Stimulated activated CD8-positive, alpha-beta memory T cell treated with anti-CD3 and anti-CD28 coated beads, Interleukin-2, amount 100 ng/mL, for 1 hour (primary cell): ENCODE measurements at places on chromosomes 5 and 9.

GRCh38 chr5:155094455-155094854, 80.9 kb downstream of the KIF4B start:
- DNase-seq = no peak

DNA sequence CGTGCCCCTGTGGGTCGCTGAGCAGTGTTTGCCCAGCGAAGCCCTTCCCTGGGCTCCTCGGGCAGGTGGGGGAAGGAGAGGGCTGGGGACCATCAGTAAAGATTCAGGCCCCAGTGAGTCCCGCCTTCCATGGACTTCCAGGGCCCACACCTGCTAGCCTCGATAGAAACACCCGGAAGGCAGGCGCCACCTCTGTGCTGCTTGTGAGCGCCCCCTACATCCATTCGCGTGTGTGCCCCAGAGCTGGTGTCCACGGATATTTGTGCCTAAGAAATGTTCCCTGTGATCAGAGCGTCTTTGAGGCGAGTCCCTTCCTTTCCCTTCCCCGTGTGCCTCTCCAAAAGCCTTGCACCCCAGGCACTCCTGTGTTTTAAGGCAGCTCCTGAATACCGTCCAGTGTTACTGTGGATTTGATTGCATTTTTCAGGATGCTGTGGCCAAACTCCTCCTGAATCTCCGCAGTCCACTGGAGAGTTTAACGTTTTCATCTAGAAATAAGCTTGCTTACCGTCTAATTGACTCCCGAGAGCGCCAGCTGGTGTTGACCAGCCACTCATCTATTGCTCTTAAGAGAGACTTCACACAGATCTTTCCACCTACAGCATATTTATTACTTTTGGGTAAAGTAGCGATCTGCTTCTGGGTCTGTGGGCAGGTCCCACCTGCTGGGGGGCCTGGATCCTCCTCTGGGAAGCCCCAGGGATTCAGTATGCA, 101.4 kb downstream of the COL5A1 start:
- DNase-seq = no peak

DNA sequence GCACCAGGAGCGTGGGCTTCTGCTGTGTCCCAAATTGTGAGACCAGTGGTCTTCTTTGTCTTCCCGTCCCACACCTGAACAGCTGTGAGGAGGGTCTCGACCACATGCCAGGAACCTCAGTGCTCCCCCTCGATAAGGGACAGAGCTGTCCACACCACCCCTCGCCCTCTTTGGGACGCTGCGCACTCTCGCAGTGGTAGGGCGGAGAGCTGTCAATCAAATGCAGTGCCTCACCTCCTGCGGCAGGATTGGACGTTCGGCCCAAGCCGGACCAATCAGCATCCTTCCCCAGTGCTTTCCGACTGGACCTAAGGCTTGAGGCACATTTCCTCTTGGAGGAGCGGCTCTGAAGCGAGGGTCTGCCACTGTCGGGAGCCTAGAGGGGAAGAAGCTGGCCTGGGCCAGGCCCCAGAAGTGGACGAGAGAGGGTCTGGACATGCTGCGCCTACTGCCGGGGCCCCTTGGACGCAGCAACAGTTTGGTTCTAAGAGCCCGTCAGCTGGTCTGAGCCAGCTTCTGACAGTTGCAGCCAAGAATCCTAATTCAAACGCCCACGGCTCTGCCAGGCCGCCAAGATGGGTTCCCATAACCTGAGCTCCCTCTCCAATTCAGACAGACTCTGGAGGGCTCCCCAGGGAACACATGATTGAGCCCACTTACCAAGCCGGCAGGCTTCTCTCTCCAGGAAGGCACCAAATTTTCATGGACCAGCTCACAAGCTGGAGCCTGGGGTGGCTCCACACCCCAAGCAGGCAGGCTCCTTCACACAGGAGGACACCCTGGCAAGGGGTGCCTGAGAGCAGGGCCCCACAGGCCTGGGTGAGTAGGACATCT, 28.1 kb upstream of the ADAMTS2 start:
- no peak for DNase-seq

GRCh38 chr5:152546493-152546892, 141.4 kb upstream of the NMUR2 start:
- DNase-seq = no peak
